ENCODE measurements at places on chromosomes 2 and 18.

- DNase-seq = peak; percentile 12
Observed at GRCh38 chr2:158049129-158049855, 52.4 kb upstream of the UPP2 start.

GRCh38 chr2:173854840-173855239 is 110.3 kb downstream of the SP3 start:
- no peak for DNase-seq

- DNase-seq = no peak
Observed at GRCh38 chr2:16630463-16630862, 35.2 kb downstream of the CYRIA start.

- no peak for DNase-seq
Observed at GRCh38 chr2:9741110-9741509, 102.2 kb upstream of the TAF1B start.

- no peak for DNase-seq
Observed at GRCh38 chr2:164933671-164934189, 21.6 kb downstream of the SLC38A11 start.

DNA sequence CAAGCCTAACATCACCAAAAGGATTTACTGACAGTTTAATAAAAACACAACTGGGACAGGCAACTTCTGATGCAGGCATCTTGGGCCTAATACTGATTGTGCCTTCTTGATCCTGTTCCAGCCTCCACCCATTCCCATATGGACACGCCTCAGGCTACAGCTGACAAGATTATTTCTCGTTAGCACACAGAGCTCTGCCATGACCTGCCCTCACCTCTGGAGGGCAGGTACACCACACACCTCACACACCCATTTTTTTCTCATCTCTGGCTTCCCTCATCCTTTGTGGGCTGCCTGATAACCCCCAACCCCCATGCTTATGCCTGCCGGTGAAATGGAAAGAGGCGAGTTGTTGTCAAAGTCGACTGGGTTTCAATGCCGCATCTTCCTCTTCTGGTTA is 147.0 kb downstream of the ANTXR1 start:
- no peak for DNase-seq

DNA sequence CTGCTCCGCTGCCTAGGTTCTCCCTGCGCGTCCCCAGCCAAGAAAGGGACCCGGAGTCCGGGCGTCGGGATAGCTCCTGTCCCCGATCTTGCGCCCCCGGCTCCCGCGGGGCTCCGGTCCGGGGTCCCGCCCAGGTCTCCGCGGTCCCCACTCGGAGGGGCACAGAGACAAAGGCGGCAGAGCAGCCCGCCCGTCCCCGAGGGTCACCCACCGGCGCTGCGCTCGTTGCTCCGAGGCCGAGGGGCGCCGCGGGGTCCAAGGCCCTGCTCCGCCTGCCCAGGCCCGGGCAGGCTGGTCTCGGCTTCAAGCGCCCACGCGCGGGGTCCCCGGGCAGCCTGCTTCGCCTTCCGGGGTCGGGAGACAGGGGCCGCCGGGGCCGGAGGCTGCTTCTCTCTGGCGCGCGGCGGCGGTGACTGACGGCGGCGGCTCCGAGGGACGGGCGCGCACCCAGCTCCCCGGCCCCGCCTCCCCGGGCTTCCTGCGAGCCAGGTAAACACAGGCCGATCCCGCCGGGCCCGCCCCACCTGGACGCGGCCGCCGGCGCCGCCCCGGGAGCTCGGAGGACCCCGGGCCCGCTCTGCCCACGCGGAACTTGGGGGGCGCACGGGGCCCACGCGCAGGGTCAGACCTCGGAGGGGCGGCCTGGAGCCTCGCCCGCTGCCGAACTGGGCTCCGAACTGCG is at the start of gene MBP:
TSS of gene MBP (minus strand) at position 415 of the 682 bp plus-strand sequence. CDS start 27,522 bp downstream, outside the sequence.
- peak; percentile 65 for DNase-seq

- no peak for DNase-seq
Observed at GRCh38 chr2:150219861-150220260, 267.6 kb downstream of the RND3 start.

All from NCI-H2107 (cell line).